ENCODE measurements at places on chromosomes 16 and 17.
A peak's percentile ranks its signal among the peaks of the same experiment; 100 is the strongest.

GRCh38 chr16:12695454-12695853 is 108.2 kb downstream of the CPPED1 start:
- DNase-seq: no peak

DNA sequence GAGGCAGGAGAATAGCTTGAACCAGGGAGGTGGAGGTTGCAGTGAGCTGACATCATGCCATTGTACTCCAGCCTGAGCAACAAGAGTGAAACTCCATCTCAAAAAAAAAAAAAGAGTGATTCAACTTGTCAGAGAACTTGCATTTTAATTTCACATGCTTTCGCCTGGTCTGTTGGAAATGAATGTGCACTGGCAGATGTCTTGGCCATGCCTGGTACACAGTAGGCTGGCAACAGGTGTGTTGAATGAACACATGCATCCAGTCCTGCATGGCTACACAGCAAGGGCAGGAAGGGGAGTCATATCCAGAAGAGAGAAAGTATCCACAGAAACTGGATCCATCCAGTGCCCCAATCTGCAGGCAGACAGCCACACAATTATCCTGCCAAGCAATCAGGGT is 11.5 kb downstream of the COG4 start:
- DNase-seq: no peak

DNA sequence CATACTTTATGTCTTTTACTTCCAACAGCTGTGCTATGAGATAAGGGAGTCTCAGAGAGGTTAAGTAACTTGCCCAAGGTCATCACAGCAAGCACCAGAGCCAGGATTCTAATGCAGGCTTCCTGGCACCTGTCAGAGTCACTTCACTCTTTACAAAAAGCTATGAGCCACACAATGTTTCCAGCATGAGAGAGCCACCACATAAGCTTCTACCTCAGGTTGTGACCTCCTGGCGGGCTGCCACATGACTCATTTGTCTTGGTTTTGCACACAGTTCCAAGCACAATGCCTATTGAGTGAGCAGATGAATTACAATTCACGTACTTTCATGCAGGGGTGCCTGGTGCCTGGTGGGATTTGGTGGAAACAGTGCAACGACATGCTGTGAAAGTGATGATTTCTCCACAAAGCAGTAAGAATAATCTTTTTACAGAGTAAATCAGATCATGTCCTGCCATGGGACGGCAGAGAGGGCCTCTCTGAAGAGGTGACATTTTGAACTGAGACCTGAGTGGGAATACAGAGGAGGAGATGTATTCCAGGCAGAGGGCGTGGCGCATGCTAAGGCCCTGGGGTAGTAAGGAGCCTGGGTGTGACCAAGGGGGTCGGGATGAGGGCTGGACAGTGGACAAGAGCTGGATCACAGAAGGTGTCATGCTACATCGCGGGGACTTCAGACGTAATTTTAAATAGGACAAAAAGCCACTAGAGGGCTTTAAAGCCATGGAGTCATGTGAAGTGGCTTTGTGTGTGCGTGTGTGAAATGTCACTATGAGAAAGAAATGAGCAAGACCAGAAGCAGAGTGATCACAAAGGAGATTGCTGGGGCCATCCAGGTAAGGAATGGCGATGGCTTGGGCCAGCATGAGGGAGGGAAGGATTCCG is 53.4 kb downstream of the CACNG3 start:
- no peak for DNase-seq

DNA sequence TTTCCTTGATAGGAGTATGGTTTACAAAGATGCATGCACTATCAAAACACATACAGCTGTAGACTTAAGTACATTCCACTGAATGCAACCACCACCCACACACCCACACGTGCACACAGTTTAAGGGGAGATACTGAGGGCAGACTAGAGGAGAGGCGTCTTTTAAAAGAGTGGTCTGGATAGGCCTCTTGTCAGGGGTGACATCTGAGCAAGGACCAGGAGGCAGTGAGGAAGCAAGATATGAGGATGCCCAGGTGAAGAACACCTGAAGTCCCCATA is 12.6 kb downstream of the MPHOSPH6 start:
- no peak for DNase-seq

- DNase-seq: no peak
These were observed 77.5 kb upstream of the DOC2B start for GRCh38 chr17:258906-259305.

DNA sequence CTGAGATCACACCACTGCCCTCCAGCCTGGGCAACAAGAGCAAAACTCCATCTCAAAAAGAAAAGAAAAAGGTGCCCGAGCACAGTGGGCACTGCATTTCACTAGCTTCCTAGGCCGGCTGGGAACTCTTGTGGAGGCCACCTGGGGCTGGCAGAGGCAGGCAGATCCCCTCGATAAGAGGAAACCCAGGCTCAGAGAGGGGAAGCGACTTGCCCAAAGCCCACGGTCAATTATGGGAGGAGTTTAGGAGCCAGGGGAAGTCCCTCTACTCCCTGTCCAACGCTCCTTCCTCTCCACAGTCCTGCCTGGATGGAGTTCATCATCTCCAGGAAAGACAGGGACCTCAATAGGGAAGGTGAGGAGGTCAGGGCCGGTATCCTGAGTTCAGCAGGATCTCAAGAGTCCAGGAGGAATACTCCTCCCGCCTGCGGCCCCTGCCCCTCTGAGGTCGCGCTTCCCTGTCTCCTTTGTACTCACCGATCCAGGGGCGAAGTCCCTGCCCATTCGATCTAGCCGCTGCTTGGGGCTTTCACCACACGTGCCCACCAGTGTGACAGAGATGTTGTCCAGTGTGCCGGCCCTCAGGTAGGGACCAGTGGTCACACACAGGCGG is 841 bp downstream of the ALOXE3 start:
- no peak for DNase-seq

GRCh38 chr16:4443271-4443670 is 17.6 kb downstream of the DNAJA3 start:
- DNase-seq: no peak

DNA sequence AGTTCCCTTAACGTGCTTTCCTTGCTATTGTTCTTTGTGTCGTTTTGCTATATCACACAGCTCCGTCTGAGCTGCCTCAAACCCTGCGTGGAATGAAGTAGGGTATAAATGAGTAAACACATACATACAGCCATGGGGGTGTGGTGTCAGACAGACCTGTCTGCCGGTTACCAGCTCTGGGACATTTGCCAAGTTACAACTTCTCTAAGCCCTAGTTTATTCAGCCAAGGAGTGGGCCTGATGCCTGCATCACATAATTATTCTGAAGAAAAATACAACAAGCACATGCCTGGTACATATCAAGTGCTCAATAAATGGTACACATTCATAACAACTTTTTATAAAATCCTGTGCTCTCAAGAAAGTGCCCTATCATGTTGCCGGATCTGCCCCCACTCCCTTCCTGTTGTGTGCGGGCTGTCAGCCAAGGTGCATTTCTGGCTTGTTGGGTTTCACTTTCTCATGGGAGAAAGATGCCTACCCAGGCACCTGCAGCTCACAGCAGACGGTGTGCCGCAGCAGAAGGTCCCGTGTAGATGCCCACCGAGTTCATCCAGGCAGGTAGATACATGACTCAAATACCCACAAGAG is 30.5 kb downstream of the SMPD3 start:
- no peak for DNase-seq

DNA sequence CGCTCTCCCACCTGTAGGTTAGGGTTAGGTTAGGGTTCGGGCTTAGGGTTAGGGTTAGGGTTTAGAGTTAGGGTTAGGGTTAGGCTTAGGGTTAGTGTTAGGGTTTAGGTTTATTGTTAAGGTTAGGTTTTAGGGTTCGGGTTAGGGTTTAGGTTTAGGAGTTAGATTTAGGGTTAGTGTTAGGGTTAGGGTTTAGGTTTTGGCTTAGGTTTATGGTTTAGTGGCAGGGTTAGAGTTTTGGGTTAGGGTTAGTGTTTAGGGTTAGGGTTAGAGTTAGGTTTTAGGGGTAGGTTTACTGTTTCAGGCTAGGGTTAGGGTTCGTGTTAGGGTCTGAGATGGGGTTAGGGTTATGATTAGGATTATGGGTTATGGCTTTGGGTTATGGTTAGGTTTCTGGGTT is 31.6 kb upstream of the ZCCHC14 start:
- no peak for DNase-seq

GRCh38 chr17:74449306-74449705 is 17.1 kb upstream of the CD300A start:
- no peak for DNase-seq

DNA sequence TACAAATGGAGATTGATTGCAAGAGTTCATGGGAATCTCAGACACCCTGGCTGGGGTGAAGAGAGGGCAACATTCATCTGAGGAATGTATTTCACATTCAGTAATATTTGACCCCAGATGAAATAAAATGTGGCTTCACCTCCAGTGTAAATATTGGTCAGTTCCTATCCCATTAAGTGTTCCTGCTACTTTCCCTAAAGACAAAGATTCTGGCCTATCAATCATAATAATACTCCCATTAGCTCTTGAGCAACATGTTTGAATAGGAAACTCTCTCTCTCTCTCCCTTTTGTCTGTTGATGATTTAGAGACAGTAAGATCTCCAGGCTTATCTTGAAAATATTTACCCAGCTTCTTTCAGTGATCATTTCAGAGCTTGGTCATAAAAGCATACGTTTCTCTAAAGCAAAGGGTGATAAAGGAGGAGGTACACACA is 70.1 kb downstream of the KCNJ2 start:
- DNase-seq: no peak

- peak; percentile 12 for DNase-seq
These were observed 668 bp downstream of the SPATA2L start for GRCh38 chr16:89700649-89701424.

GRCh38 chr17:70080541-70081347 is 5.7 kb downstream of the KCNJ16 start:
- DNase-seq: no peak

DNA sequence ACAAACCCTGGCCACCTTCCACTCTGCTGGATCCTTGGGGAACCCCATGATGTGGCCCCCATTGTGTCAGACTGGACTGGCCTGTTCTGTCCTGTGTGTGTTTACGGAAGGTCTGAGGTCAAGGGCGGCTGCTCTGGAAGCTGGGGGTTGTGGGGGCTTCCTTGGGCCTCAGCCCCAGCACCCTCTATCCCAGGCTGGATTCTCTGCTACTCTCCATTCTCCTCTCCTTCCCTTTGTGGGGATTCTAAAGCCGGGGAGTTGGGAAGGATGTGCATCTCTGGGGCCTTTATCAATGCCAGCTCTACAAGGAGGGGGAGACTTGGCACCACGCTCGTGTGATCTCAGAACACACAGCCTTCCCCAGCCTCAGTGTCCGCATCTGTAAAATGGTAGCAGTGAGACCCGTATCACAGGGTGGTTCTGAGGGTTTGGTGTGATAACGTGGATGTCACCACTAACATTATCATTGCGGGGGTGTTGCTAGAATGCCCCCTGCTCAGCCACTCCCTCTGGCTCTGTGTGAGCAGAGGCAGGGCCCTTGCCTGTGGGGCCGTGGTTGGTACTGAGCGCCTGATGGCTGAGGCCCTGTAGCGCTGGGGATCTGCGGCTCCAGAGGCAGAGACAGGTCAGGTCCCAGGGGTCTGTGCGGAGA is 18.1 kb downstream of the ADGRG1 start:
- no peak for DNase-seq

DNA sequence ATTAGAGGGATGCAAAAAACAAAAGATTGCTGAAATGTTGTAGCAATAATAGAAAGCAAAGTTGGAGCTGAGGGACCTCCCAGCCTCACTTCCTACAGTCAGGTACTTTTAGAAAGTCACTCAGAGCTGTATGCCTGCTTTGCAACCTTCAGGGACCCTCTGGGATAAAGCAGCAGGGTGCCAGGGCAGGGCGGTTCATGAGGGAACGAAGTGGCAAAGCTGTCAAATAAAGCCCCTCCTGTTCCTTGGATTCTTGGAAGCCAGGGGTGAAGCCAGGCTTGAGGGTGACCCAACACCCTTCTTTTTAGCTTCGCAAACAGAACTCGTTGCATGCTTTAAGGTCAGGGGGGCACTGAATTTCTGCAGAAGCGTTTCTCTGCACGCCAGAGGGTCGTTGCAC is 767 bp downstream of the ATP2C2 start:
- no peak for DNase-seq

GRCh38 chr16:10957771-10958482 is 13.6 kb downstream of the CLEC16A start:
- no peak for DNase-seq

GRCh38 chr16:933581-933980 is 37.2 kb downstream of the LMF1 start:
- no peak for DNase-seq

GRCh38 chr16:8632675-8633182 is 11.2 kb downstream of the METTL22 start:
- peak; percentile 73 for DNase-seq

DNA sequence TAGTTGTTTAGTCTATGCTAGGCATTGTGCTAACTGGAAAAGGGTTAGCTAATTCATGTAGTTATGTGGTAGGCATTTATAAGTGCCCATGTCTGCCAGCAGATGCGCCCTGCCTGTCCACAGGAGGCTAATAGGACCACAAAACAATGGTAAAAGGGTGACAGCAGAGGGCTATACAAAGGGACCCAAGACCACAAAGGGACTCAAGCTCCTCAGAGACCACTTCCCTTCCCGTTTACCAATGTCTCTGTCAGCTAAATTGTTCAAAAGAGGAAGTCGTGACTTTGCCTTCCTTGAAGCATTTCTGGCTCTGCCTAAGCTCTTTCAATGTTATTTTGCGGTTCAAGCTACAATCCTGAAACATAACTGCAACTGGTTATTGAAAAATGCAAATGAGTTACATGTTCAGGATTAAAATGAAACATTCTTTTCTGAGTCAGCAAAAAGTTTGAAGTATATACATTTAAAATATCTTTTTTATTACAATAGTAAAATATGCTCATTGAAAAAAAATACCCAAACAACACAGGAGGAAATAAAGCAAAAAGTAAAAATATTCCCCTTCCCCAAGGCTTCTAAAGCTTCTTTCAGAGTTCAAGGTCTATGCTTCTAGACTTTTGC is 149.2 kb downstream of the MAF start:
- DNase-seq: peak; percentile 96

DNA sequence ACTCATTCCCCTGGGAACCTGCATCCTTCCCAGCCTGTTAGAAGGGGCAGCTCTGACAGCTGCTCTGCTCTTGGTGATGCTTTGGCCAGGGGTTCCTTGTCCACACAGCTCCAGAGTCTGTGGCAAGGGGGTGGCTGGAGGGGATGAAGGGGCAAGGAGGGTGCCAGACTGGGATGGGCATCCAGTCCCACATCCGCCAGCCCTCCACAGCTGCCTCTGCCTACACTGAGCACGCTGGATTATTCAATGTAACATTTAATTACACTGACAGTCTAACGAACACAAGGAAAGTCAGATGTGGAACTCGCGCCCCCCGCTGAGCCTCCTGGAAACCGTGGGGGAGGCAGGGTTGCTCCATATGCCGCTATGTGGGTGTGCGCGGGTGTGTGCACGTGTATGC is 101.1 kb downstream of the C16orf78 start:
- DNase-seq: no peak

GRCh38 chr17:17028059-17028877 is 14.0 kb upstream of the MPRIP start:
- DNase-seq: no peak
